ENCODE measurements at places on chromosomes 3 and 15.

DNA sequence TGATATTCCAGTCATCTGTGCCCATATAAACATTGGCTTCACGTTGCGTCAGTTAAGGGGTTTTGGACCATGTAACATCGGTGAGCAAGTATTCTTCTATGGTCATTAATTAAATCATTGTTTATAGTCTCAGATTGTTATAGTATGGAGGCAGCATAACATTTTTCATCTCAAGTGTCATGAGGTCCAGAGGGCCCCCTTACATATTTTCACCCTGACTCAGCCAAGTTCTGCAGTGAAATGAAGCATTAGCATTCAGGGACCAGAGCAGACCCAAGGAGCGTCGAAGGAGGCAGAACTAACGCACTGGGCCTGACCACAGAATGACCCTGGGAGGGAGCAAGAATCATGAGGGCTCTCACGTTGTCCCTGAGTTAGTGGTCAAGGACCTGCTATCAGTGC, 171.5 kb downstream of the LRTM1 start:
- no peak for DNase-seq

GRCh38 chr3:144272680-144273079, 301.1 kb downstream of the DIPK2A start:
- DNase-seq: peak; percentile 82

GRCh38 chr3:13616359-13616758, 67.4 kb downstream of the FBLN2 start:
- DNase-seq: no peak

DNA sequence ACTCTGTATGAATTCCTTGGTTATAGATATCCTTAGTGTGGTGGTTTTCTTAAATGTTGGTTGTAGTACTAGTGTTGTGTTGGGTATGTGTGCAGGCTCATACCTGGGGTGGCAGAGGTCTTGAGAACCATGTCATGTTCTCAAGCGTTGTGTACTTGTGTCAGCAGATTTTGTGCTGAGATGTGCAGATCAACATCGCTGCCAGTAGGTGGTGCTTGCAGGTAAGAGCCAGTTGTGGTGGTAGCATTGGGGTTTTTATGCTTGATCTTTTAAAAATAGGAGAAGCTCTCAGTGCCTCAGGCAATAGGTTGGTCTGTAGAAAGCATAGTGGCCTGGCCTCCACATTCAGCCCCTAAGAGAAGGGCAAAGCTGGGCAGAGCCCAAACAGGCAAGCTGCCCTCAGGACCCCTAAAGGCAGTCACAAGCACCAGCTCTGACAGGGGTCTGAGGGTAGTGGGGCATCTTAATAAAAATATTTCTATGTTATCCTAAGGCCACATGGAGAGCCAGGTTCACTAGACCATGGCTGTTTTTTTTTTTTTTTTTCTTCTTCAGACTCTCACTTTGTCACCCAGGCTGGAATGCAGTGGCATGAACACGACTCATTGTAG, 164.0 kb downstream of the IL20RB start:
- DNase-seq: no peak

DNA sequence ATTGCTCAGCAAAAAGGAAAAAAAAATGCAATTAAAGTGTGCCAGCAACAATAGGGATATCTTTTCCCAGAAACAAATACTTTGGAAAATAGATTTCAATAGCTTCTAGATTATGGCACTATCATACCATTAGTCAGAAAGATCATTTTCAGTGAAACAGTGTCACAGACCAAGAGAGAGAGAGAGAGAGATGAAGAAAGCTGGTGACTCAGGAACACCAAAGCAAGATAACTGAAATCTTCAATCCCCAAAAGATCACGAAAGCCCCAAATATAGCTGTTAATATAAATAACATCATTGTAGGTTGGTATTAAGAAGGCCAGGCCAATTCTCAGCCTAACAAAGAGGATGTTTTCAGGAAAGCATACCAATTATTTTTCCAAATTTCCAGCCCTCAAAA, 57.4 kb downstream of the ZIC4 start:
- no peak for DNase-seq

GRCh38 chr3:157151151-157151550, 8.8 kb downstream of the CCNL1 start:
- DNase-seq: no peak

DNA sequence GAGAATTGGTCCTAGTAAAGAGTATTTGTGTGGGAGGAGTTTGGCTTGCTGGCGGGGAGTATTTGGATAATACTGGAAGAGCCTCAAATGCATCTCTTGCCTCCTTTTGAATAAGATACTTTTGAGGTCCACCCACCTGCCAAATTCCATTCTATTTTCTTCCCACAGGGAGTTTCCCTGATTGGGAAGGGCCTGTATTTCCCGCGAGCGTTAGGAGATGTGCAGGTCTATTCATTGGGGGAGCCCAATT, 406 bp upstream of the RASA2 start:
- DNase-seq: no peak

- no peak for DNase-seq
Measured at GRCh38 chr3:99084156-99084555, 182.7 kb upstream of the DCBLD2 start.

DNA sequence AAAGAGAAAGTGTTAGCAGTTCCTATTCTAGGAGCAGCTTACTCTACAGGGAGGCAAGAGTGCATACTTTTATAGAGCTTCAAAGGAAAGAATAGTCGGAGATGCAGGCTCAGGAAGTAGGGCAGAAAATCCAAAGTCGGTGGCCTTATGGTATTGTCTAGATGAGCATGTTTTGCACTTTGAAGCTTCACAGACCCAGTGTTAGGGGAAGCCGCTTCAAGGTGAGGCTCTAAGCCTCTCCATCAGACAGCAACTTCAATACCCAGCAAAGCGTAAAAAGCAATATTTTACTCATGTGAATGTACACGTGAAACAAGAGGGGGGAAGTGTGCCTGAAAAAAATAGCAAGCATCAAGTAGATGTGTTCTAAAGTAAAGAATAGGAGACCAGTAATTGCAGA, 125.6 kb upstream of the RASGRP1 start:
- DNase-seq: no peak

GRCh38 chr3:197376020-197376419, 77.6 kb upstream of the DLG1 start:
- no peak for DNase-seq

DNA sequence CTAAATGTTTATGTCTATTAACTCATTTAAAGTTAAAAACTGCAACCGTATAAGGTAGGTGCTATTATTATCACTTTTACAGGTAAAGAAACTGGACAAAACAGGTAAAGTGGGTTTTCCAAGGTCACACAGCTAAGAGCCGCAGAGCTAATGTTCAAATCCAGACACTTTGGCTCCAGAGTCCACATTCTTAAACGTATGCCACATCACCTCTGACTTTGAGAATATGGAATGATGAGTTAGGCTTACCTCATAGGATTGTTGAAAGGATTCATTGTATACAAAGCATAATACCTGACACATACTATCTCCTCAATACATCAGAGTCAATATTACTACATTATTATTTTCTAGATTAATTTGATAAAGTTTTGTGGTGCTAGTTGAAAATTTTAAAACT, 240.9 kb upstream of the STT3B start:
- DNase-seq: no peak

- DNase-seq: no peak
Measured at GRCh38 chr3:130773366-130773765, 26.7 kb upstream of the PIK3R4 start.

Measured in NCI-H510A treated with DMSO at 0.1 percent for 48 hours (cell line).